Uterine smooth muscle cell (primary cell): ENCODE measurements at places on chromosomes 16 and 17. TPM values are rescaled to one million over a fixed set of nuclear protein-coding genes. Genes with fewer than 3 reads are reported as not detected.

CCDC78 gene
- 4.2 and 4.8 TPM in 2 replicates for total RNA-seq

SOCS1 gene
- 3.9 and 5.0 TPM in 2 replicates for total RNA-seq

OTOP2 gene
- not detected in 2 replicates for total RNA-seq

RCVRN gene
- total RNA-seq = not detected in 2 replicates

MILR1 gene
- 16.4 and 21.7 TPM in 2 replicates for total RNA-seq

FOXC2 gene
- 1.2 and 1.8 TPM in 2 replicates for total RNA-seq

NACA2 gene
- not detected in 2 replicates for total RNA-seq

ZNF423 gene
- total RNA-seq = 0.44 and 0.62 TPM in 2 replicates

NPW gene
- 0.33 and 0.87 TPM in 2 replicates for total RNA-seq

SLFN12 gene
- 18.7 and 20.3 TPM in 2 replicates for total RNA-seq

ARHGDIG gene
- total RNA-seq = 0.12 and 0.44 TPM in 2 replicates
